ENCODE measurements at places on chromosomes 7 and 10. TPM values are rescaled to one million over a fixed set of nuclear protein-coding genes. Genes with fewer than 3 reads are reported as not detected.
A peak's percentile ranks its signal among the peaks of the same experiment; 100 is the strongest.

Gene EPHA1
- total RNA-seq, result 0.96 TPM

Gene TMEM140
- 0.27 TPM for total RNA-seq

Gene PAX4
- not detected for total RNA-seq

Gene GFRA1
- total RNA-seq, result 24.2 TPM

Gene OR2A42
- total RNA-seq, result not detected

Gene GRM3
- not detected for total RNA-seq

Gene IPMK
- total RNA-seq, result 6.8 TPM

Gene TSC22D4
- total RNA-seq, result 52.9 TPM

Gene CALHM1
- total RNA-seq, result not detected

Gene HECW1
- total RNA-seq, result 3.3 TPM

Gene SDK1
- 4.2 TPM for total RNA-seq

Gene TAS2R5
- total RNA-seq, result 1.5 TPM

Gene LIPM
- not detected for total RNA-seq

Gene FBXL13
- 1.6 TPM for total RNA-seq

Gene GNAT3
- total RNA-seq, result not detected

Gene GIMAP2
- not detected for total RNA-seq

Gene PIK3AP1
- 9.3 TPM for total RNA-seq

Gene GPR26
- total RNA-seq, result 0.09 TPM

- DNase-seq, result no peak
Measured at GRCh38 chr7:149071641-149072437, 18.7 kb downstream of the ZNF786 start.

- DNase-seq, result no peak
Measured at GRCh38 chr10:16570731-16571130, 49.1 kb upstream of the C1QL3 start.

GRCh38 chr7:17984288-17984687 is 43.4 kb downstream of the PRPS1L1 start:
- no peak for DNase-seq

GRCh38 chr7:87934699-87935383 is 790 bp downstream of the ADAM22 start:
- DNase-seq, result peak; percentile 10

DNA sequence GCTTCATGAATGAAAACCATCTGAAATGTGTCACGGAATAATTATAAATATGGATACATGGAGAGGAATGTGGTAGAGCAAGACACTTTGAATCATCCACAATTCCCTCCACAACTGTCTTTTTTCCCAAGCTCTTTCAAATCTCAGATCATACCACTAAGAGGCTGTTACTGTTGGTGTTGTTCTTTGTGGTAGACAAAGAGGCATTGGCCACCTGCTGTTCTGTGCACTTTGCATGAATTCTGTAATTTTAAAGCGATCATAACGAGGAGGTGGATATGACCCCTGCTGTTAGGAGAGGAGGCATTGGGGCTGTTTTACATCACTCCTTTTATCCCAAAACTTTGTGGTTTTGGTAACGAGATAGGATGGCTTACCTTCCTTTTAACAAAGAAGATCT is 141.2 kb upstream of the KLF6 start:
- peak; percentile 15 for DNase-seq

DNA sequence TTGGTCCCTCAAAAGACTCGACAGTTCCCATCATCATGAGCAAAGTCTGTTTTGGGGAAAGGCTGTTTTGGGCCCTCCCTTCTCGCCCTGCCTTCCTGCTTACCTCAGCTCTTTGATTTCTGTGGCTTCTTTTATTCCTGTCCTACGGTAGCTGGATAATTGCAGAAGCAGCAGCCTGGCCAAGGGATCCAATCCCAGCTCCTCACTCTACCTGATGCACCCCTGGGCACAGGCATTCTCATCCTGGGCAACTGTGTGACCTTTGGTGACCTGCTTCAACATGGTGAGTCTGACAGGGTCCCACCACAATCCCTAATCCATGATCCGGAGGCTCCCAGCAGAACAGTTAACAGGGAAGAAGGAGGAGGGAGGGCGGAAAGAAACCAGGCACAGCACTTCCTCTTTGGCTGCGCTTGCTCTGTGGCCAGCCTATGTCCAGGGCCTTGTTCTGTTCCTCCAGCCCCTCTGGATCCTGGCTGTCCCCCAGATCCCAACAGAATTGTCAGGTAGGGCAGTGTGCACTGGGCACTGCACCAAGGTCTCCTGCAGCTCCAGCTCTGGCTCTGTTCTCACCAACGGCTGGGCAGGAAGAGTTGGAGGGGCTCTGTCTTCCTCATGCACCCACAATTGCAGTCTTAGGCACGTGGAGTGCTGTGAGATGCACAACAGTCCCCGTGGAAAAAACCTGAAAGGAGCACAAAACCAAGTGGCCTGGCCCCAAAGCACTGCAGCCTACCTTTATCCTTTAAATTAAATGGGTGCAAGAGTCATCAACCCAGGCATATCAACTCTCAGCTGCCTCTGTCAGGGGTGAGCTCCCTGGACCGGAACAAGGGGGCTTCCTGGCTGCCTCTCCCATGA is 144.4 kb downstream of the PTPN20 start:
- DNase-seq, result no peak

DNA sequence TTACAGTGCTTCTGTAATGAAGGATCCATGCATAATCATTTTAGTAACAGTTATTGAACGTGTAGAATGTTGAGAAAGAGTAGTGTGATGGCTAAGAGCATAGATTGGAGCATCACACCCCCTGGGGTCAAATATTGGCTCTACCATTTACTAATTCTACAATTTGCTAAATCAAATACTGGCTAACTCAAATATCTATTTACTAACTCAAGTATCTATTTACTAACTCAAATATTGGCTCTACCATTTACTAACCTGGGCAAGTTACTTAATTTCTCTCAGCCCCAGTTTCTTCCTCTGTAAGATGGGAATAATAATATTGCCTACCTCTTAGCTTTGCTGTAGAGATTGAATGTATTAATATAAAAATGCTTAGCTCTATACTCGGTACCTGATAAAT is 64.0 kb downstream of the CDK14 start:
- DNase-seq, result no peak

GRCh38 chr7:35040906-35041305 is 3.6 kb upstream of the DPY19L1 start:
- DNase-seq, result no peak

GRCh38 chr10:14282276-14282675 is 48.4 kb downstream of the FRMD4A start:
- peak; percentile 56 for DNase-seq

DNA sequence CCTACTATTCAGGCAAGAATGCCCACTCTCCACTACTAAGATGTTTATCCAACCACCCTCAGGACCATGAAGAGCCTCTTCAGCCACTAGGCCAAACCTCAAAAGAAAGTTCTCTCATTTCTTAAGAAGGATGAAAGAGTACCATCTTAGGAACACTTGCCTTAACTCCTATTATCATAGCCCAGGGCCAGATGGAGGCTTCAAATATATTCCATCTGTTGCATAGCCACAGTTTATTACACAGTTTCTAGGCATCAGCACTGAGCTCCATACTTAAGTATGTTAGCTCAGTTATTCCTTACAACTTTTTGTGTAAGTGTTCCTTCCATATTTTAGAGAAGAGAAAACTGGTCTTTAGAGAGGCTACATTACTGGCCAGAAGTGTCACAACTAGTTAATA is 37.4 kb upstream of the YAE1 start:
- DNase-seq, result no peak

- DNase-seq, result no peak
Measured at GRCh38 chr7:130493275-130493873, 1.5 kb downstream of the MEST start.

GRCh38 chr10:96341219-96342182 is 17.3 kb downstream of the OPALIN start:
- no peak for DNase-seq

DNA sequence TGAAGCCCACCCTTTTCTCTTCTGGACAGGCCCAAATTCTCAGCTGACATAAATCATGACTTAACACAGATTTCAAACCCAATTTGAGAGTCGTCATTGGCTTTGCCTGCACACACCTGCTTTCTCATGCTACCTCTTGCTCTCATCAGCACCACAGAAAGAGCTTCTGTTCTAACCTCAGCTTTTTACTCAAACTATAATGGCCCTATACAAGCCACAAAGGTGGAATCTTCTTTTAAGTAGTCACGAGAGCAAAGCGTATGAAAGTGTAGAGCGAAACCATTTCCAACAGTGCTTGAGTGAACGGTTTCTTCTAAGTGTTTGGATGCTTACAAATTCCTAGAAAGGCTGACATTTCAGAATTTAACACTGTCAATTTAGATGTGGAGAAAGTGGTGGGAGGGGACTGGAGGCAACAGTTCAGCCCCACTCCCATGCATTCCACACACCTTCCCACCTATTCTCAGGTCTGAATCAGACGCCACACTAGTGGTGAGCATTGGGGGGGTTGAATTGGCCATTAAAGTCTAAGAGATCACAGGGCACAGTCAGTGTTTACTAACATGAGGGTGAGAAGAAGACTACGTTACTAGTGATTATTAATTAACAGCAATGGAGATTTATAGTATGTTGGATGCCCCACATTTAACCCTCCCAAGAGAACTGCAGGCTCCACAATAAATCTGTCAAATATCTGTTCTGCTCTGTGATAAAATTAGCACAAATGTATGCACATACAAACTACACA is 114.0 kb downstream of the PRKCQ start:
- no peak for DNase-seq

DNA sequence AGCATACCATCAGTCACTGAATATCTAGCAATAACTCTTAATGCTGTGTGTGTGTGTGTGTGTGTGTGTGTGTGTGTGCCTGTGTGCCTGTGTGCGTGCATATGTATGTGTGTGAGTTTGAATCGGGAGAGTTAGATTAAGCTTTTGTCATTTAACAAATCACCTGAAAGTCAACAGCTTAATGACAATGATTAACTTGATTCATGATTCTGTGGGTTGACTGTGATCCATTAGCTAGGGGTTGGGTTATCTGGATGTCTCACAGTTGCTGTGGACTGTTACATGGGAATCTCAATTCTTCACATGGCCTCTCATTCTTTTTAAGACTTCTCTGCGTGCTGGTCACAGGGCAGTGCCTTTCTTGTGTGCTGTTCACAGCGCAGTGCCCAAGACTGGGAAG is 639.0 kb upstream of the SORCS1 start:
- DNase-seq, result no peak

GRCh38 chr7:142851919-142852318 is 3.0 kb upstream of the EPHB6 start:
- DNase-seq, result no peak

DNA sequence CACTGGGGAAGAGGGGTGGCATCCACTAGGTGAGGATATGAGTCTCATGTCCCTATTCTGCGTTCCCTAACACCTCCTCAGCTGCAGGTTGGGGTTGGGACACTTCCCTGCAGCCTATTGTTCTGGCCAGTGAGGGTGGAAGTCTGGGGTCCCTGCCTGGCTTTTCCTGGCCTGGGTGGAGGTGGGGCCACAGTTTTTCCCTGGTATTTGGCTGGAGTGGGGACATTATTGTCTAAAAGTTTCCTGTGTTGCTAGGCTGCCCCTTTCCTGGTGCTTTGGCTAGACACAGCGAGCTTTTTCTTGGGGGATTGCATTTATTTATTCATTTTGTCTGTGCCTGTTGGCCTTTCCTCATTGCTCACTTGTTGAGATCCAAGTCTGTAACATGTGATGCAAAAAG is 559.5 kb upstream of the IGFBP3 start:
- no peak for DNase-seq
